ENCODE measurements at places on chromosomes 1 and 21. TPM values are rescaled to one million over a fixed set of nuclear protein-coding genes. Genes with fewer than 3 reads are reported as not detected.

DNA sequence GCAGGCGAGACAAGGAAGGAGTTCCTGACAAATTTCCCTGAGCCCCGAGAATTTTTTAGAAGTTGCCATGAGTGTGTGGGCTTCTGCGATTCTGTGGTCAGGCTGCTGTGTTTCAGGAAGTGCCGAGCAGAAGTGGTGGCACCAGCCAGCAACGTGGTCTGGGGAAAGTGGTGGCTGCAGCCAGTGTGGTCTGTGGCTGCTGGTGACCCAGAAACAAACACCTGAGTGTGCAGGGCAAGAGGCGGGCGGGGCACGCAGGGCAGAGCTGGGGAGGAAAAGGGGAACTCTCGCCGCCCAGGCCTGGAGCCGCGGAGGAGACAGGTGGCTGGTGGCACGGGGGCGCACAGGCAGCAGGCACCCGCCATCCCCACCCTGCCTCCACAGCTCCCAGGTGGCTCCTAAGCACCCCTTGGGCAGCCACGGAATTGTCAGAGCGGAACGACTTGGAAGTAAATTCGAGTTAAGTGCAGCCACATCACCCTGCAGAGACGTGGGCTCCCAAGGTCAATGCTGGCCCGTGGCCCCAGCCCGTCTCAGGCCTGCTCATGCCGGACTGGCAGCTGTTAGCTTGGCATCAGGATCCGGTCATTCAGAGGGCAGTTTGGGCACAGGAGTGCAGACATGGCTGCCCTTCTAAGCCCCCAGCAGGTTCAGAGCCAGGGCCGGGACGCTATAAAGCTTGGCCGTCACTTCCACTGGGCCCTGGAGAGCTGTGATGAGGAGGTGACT, 25.1 kb downstream of the PRDM16 start:
- DNase-seq = no peak

DNA sequence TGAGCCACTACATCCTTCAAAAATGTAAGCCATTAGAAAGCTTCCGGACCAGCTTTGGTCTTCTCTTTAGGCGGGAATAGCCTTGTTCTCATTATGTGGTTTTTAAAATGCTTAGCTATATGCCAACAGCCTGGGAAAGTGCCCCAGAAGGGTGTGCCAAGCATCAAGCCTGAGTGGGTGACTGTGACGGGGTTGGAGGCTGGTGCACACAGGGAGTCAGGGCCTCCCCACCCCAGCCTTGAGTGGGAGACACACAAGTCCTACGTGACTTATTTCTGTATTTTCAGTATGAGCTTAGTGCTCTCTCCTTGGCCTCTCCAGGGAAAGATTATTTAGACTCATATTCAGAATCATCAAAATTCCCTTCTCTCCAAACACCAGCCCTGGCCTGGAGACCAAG, 9.8 kb downstream of the UBASH3A start:
- no peak for DNase-seq

- DNase-seq = no peak
These were observed 31.8 kb upstream of the PDC start for GRCh38 chr1:186492531-186493291.

Gene SLAMF7
- total RNA-seq = not detected

- DNase-seq = no peak
These were observed 17.5 kb downstream of the B3GALT5 start for GRCh38 chr21:39630191-39630591.

Gene TMEM82
- not detected for total RNA-seq

DNA sequence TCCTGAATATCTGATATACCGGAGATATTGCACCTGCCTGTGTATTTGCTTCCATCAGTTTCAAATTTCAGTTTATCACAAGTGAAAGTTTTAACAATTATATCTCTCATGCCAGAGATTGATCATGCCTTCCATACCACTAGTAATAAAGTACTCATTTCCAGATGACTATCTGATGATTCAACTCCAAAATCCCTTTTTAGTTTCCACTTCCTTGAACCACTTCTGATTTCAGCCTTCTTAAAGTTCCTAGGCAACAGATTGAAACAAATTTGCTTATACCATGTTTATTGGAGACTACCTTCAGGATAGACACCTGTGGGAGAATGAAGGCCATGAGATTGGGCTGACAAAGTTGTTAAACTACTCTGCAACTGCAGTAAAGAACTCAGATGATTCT, 21.5 kb upstream of the COL11A1 start:
- DNase-seq = no peak

DNA sequence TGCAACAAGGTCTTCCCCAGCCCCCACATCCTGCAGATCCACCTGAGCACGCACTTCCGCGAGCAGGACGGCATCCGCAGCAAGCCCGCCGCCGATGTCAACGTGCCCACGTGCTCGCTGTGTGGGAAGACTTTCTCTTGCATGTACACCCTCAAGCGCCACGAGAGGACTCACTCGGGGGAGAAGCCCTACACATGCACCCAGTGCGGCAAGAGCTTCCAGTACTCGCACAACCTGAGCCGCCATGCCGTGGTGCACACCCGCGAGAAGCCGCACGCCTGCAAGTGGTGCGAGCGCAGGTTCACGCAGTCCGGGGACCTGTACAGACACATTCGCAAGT, 3.8 kb downstream of the ZBTB18 start:
- DNase-seq = no peak

- DNase-seq = no peak
These were observed 137.8 kb upstream of the COA6 start for GRCh38 chr1:234235434-234235881.

- no peak for DNase-seq
These were observed 36.2 kb downstream of the ACOT7 start for GRCh38 chr1:6357243-6357936.

GRCh38 chr1:153566414-153567371, 1.0 kb upstream of the S100A2 start:
- peak; percentile 98 for DNase-seq

DNA sequence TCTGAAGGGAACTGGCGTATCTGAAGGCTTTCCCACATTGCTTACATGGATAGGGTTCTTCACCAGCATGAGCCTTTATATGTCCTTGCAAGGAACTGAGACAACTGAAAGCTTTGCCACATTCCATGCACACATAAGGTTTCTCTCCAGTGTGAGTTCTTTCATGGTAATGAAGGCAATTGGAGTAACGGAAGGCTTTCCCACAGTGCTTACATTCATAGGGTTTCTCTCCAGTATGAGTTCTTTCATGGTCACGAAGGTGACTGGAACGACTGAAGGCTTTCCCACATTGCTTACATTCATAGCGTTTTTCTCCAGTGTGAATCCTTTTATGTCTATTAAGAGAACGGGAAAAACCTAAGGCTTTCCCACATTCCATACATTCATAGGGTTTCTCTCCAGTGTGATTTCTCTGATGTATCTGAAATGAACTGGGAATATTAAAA, 15.0 kb downstream of the ZNF124 start:
- DNase-seq = no peak

- DNase-seq = no peak
These were observed 48.5 kb downstream of the WNT9A start for GRCh38 chr1:227899141-227899819.

Gene C1orf141
- not detected for total RNA-seq

DNA sequence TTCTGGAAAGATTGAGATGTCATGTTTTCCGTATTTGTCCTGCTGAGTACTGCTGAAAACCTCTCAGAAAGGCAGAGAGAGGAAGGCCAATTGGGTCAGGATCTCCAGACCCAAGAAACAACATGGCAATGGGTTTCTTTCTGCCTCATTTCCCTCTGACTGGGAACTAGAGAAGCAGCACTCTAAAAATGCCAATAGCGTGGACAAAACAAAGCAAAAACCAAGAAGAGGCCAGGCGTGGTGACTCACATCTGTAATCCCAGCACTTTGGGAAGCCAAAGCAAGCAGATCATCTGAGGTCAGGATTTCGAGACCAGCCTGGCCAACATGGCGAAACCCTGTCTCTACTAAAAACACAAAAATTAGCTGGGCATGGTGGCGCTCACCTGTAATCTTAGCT, 18.3 kb downstream of the TNFRSF9 start:
- no peak for DNase-seq

DNA sequence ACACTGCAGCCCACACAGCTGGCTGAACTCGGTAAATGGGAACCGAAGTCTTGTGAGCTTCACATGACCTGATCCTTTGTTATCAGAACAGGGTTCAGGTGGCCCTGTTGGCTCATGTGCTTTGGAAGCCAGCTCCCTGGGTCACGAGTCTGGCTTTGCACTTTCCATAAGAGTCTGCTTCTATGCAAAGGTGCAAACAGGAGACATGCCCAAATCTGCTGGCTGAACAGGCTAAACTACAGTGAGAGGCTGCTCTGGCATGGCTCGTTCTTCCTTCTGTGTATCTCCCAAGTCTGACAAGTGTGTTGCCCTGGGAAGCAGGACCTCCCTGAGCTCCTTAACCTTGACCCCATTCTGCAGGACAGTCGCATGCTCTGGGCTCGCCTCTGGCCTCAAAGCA, 549.6 kb downstream of the KIF26B start:
- DNase-seq = no peak

GRCh38 chr1:51926171-51926812, 47.8 kb upstream of the NRDC start:
- DNase-seq = peak; percentile 74

GRCh38 chr1:229092377-229093237, 178.3 kb upstream of the RAB4A start:
- no peak for DNase-seq

- peak; percentile 35 for DNase-seq
These were observed 19.5 kb downstream of the FAAH start for GRCh38 chr1:46413596-46413985.

DNA sequence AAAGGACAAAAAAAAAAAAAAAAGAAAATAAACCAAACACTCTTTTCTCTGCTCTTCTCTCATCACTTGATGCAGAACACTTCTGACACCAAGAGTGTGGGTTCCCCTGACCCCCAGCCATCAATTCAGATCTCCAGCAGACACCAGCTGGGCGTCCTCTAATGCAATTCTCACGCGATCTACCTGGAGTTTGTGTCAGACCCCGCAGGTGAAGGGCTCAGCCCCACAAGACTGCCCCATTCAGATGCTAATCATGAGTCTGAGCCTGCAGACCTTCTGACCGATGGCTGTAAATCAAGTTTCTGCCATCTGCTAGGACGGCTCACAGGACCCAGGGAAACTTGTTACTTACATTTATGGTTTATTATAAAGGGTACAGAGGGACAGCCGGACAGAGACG, 133.6 kb upstream of the C1orf174 start:
- DNase-seq = no peak

GRCh38 chr1:72745413-72745812, 463.1 kb upstream of the NEGR1 start:
- no peak for DNase-seq

Gene CHIA
- total RNA-seq = not detected
